HepG2 (cell line): ENCODE measurements at places on chromosomes 2 and 18. TPM values are rescaled to one million over a fixed set of nuclear protein-coding genes. Genes with fewer than 3 reads are reported as not detected.

GRCh38 chr2:233140978-233141377 is 80.8 kb downstream of the INPP5D start:
- DNase-seq: no peak

DNA sequence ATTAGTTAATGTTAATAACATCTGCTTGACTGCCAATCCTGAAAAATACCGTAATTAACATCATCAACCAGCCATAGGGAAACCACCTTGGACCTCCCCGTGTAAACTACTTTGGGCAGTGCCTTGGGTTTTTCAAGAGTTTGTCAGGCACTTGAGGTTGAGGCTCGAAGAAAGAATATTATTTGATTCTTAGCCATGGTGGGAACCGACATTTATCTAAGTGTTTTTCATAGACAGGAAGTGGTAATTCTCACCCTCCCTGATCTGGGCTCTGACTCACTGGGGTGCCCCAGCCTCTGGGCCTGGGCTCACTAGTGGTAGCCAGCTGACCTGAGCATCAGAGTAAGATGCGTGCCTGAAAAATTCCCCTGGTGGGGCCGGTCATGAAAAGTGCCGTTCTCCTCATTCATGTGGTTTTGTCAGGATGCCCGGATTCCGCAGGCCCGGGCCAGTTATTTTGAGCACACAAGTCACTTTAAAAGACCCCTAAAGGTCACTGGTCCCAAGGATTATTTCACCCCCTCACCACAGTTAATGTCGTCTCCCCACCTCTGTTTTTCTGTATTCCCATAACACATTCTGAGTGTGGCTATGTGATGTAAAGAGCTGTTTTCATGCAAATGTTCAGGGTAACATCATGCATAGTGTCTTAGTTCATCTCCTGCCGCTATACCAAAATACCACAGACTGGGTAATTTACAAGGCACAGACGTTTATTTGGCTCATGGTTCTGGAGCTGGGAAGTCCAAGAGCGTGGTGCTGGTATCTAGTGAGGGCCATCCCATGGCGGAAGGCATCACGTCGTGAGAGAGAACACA is 21.6 kb upstream of the SPATA3 start:
- no peak for DNase-seq

DNA sequence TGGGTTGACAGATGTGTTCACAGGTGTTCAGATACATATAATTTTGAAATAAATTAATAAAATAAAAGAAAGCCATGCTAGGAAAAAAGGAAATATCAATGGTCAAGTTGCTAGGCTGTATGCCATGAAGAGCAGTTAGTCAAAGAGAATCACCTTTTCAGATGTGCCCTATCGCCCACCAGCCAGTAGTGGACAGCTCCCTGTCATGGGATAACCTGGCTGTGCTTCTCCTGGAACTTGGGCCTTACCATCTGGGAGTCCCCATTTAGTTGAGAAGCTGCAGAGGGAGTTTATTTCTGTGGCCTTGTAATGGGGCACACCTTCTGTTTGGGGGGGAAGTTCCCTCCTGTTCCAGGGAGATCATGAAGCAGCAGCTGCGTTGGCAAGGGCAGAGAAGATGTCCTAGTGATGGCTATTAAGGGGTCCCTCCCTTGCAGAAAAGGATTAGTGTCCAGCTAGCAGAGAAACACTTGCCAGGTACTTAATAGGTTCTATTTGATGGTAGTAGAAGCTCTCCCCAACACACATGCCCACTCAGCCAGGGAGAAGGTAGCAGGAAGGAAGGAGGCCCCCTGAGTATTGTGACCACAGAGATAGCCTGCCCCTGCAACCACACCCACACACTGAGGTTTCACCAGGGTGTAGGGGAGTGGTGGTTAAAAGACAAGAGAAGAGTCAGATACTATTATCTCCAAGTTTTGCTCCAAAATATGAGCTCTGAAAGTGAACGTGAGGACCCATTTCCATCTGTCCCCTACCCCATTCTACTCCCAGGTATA is 117.7 kb downstream of the B3GNT2 start:
- DNase-seq: no peak

- DNase-seq: no peak
Measured at GRCh38 chr2:12770300-12770968, 53.7 kb downstream of the TRIB2 start.

DNA sequence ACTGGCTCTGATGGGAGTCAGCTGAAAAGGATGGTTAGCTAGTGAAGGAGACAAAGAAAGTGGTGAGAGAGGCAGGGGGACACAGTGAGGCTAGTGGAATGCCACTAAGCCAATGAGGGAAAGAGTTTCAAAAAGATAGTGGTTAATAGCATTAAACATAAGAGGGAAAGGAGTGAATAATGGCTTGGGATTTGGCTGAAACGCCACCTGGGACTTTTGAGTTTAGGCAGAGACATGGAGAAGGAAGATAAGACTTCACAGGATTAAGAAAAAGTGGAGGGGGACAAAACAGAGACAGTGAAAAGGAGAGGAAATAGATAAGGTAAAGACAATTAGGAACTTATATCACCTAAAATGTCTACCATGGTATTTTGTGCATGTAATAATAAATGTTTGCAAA is 6.9 kb downstream of the CD28 start:
- DNase-seq: no peak

DNA sequence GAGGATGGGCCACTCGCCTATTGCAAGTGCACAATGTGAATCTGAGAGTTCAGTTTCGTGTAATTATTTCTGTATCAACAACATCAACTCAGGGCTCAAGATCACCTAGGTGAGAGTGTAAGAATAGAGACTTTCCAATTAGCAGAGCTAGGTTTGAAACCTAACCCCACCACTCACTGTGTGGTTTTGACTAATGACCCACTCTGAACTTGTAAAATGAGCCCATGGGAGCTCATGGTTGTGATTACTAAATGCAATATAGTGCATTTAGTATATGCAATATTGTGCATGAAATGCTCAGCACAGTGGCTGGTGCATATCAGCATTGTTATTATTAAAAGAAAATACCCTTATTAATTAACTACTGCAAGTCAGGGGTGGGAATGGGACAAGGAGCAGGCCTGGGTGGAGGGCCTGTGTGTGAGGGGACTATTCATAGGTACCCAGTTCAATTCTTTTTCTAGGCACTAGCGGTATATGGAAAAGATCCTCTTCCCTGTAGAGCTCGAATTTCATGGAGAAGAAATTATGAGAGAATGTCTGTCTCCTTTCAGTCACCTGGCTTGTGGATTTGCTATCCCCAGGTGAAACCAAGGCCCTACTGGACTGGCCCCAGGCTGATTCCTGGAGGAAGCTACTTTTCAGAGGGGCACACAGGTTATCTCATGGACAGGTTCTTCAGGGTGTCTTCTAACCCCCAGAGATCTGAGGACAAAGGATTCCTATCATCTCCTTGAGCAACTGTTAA is 169.5 kb downstream of the GFPT1 start:
- no peak for DNase-seq

DNA sequence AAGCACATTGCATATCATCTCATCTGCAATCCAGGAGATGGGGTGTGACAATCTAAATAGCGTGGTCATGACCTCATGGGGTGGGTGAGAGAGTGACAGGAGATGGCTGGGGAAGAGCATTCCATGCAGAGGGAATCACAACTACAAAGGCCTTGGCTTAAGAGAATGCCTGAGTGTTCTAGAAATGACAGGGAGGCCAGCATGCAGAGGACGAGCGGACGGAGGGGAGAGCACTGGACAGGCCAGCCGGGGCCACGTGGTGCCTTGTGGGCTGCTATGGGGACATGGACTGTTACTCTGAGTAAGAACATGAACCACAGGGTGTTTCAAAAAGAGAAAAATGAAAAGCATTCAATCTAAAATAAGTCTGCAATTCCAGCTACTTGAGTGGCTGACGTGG is 117.9 kb upstream of the ODC1 start:
- DNase-seq: no peak

GRCh38 chr2:2851806-2852777 is 521.0 kb upstream of the MYT1L start:
- no peak for DNase-seq

DNA sequence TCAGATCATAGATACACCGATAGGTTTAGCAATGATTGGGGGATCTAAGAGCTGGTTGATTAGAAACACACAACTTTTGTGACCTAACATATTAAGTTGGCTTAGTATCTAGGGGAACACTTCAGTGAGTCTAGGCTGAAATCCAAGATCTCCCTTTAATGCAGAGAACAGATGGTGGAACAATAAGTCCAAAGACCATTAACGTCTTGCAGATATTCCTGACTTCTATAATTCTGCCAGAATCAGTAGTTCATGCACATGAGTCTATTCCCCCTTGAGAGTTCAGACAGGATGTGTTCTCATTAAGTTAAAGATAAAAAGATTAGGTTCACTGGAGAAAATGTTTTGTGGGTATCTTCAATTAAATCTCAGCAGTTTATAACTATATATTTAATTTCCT is 506.5 kb downstream of the TSN start:
- no peak for DNase-seq

DNA sequence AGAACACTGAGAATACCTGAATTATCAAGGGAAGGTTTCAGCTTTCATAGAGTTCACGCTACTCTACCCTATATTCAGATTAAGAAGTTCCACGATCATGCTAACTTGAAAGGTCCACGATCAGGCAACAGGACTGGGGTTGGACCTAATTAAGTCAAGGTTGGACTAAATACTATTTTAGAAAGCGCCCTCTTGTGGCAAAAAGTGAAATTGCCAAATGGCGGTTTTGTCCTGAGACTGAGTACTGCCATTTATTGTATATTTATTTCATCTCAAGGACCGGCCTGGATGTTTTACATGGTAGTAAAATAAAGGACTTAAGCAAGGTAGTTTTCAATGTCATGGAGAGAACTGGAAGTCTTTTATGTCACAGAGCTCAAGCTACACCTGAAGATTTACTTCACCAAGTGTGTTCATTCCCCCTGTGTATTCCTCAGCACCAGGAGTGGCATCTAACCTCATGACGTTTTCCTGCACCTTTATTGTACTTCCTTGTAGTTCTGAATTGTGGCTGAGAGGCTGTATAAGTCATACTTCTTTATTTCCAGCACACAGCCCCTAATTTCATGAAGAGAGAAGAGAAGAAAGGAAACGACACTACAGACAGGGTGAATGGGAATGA is 56.8 kb downstream of the SRD5A2 start:
- peak; percentile 56 for DNase-seq

GRCh38 chr18:42444349-42444748 is 489.3 kb downstream of the PIK3C3 start:
- peak; percentile 60 for DNase-seq

DNA sequence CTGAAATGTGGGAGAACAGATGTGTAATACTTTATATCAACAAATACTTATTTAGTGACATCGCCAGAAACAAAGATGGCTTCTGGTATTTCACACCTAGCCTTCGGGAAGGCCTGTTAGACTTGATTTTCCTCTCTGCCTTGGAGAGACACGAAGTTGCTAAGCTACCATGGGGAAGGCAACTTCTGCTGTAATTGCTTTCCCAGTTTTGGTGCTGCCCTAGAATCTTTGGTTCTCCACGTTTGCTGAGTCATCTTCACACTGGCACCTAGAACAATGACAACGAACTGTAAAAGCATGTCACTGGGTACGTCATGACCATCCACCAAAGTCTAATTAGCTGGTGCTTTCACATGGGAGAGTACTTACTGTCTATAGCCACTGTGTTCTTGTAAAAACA is 58.7 kb upstream of the ACTR3 start:
- DNase-seq: no peak

- DNase-seq: no peak
Measured at GRCh38 chr2:236498369-236498768, 71.3 kb upstream of the ACKR3 start.

- DNase-seq: no peak
Measured at GRCh38 chr2:161283926-161284325, 24.3 kb upstream of the PSMD14 start.

DNA sequence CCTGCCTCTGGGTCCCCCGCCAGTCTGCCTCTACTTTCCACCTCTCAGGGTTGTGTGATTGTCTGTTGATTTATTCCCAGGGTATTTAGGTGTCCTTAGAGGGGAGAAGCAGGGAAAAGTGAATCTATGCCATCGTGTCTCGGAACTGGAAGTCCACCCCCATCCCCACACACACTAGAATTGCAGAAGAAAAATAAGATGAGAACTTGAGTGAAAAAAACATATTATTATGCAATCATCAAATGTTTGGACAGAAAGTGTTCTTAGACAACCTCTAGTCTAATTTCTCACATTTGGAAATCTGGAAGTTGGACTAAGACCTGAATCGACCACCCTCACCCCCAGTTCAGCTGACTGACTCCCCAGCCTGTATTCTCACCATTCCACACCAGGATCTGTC is 14.1 kb upstream of the CASP8 start:
- DNase-seq: no peak

DNA sequence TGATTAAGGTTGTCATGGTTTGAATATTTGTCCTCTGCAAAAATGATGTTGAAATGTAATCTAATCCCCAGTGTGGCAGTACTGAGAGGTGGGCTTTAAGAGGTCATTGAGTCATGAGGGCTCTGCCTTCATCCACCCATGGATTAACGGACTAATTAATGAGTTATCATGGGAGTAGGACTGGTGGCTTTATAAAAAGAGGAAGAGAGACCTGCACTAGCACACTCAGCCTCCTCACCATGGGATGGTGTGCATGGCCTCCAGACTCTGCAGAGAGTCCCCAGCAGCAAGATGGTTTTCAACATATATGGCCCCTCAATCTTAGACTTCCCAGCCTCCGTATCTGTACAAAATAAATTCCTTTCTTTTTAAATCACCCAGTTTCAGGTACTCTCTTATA is 41.0 kb downstream of the DTNB start:
- no peak for DNase-seq

The GGCX gene
- total RNA-seq: 51.3 and 103 TPM in 2 replicates

The RAMP1 gene
- 0.29 TPM in 1 of 2 replicates, not detected in the other for total RNA-seq

The LCT gene
- total RNA-seq: not detected in 2 replicates

The TAF4B gene
- 3.8 and 3.9 TPM in 2 replicates for total RNA-seq

The LTBP1 gene
- total RNA-seq: 0.22 and 0.34 TPM in 2 replicates

The WIPF1 gene
- total RNA-seq: not detected in 2 replicates

The MTHFD2 gene
- 188 and 281 TPM in 2 replicates for total RNA-seq

The TMEFF2 gene
- total RNA-seq: not detected in 2 replicates
